ENCODE measurements at places on chromosomes 4 and X.
A peak's percentile ranks its signal among the peaks of the same experiment; 100 is the strongest.

- no peak for DNase-seq
Observed at GRCh38 chr4:39521253-39521919, 5.9 kb downstream of the UGDH start.

GRCh38 chr4:165384186-165384585 lies 5.4 kb downstream of the CPE start:
- DNase-seq = peak; percentile 78

DNA sequence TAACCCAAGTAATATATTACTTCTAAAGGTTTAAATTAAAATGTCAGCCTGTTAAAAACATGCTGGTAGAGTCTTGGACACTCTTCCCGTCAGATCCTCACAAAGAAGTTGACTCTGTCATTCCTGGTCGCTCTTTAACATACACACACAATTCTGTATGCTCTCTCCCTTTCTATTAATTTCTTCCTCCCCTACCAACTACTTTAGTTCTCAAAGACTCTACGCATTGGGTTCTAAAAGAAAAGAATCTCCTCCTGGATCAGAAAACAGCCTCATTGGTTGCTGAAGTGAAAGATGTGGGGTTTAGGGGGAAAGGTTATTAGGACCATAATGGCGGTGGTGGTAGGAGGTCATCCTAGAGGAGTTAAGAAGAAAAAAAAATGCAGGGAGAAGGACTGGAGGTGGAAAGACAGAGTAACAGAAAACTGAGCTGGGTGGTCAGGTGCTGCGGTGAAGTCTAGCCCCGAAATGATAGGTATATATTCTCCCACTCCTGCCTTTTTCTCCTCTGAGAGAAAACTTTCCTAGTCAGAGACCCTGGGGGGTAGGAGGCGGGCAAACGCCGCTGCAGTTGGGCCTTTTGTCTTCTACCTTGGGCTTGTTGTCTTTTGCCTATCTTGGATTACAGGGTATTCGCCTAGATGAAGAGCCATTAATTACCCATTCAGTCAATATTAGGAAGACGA lies 5.2 kb upstream of the PITX2 start:
- no peak for DNase-seq

GRCh38 chr4:179755322-179755721 lies 2313.1 kb upstream of the AGA start:
- DNase-seq = no peak

DNA sequence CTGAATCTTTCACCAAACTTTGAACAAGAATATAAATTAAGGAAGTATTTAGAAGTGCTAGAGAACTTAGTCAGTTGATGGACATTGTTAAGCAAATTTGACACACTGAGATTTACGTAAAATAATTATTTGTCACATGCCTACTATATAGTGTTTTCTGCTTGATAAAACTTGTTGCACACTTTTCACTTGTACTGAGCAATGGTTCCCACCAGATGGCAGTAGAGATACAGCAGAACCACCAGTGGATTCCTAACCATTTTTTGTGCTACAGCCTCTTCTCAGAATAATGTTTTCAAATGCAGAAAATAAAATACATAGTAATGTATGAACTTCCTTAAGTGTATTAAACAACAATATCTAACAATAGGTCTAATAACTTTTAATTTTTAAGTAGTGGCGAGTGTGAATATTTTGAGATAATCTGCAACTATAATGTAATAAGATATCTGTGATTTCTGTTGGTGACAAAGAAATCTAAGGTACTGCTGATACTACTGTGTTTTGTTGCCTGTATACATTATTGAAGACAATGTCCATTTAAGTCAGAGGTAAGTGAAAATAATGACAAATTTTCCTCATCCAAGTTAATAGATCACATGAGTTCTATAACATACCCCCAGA lies 81.2 kb downstream of the APOOL start:
- peak; percentile 3 for DNase-seq

- DNase-seq = no peak
Observed at GRCh38 chrX:40039887-40040286, 57.9 kb downstream of the BCOR start.

GRCh38 chr4:40275065-40275730 lies 59.9 kb upstream of the CHRNA9 start:
- DNase-seq = no peak

- no peak for DNase-seq
Observed at GRCh38 chr4:20617678-20618396, 82.4 kb upstream of the PACRGL start.

DNA sequence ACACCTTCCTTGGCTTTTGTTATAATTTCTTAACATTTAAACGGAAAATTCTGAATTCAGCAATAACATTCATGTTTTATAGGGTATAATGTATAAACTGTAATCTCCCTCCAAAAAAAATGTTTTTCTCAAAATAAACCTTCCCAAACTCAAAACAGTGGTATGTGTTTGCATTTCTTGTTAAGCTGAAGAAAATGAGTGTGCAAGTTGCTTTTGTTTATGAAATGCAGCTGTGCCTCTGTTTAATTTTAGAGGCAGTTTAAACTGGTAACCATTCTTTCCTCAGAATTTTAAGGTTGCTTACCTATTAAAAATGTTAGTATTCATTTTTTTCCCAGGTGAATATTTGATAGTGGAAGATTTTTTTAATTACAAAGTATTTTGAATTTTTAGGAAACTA lies 105.0 kb upstream of the ANKRD50 start:
- no peak for DNase-seq

DNA sequence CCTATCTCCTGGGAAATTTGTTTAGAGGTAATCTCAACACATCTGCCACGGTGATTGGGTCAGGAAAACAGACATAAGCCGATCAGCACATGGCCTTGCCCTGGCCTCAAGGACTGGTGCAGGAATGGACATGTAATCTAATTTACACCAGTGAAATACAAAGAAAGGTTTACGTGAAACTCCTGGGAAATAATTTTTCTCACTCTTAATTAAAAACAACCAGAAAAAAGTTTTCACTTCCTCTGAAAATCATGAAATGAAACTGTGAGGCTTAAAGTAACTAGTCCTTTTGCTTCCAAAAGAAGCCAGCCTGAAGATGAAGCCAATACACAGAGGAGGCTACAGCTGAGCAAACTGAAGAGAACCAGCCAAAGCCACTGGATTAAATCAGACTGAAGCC lies 154.1 kb upstream of the FAM241A start:
- no peak for DNase-seq

DNA sequence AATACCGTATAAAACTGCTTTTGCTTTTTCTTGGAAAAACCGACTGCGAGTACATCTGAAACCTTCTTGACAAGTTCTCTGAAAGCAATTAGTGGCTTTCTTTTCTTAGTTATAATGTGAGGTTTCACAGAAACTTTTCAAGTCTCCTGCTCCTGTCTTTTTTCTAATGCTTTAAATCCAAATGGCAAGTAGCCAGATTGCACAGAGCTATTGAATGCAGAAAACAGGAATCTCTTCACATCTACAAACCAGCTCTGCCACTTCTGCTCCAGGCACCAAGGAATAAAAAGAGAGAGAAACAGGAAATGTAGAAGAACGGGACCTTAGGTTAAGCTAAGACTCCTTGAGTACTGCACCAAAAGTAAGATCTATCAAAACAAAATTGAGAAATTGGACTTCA lies 267.3 kb upstream of the TET2 start:
- DNase-seq = no peak

DNA sequence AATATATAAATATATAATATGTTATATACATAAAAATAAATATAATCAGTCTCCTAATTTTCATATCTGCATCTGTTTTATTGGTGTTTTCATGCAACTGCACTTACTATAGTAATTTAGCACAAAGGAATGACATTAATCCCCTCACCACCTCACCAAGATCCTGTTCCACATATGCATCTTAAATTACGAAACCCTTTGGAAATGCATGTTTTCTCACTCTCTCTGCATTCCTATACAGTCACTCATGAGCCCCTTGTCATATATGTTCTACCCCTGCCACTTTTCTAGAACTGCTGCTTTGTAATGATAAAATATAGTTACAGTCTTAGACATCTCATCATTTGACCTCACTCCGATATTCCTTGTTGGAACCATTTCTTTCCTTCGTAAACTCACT lies 728.7 kb upstream of the SLIT2 start:
- DNase-seq = no peak

DNA sequence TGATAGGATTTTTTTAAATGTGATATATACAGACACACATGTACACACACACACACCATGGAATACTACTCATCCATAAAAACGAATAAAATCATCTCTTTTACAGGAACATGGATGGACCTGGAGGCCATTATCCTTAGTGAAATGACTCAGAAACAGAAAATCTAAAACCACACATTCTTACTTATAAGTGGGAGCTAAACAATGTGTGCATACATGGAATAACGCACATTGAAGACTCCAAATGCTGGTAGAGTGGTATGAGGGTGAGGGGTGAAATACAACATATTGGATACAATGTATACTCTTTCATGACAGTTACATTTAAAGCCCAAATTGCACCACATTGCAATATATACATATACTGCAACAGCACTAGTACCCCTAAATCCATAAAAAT lies 120.2 kb upstream of the ADGRL3 start:
- DNase-seq = no peak

DNA sequence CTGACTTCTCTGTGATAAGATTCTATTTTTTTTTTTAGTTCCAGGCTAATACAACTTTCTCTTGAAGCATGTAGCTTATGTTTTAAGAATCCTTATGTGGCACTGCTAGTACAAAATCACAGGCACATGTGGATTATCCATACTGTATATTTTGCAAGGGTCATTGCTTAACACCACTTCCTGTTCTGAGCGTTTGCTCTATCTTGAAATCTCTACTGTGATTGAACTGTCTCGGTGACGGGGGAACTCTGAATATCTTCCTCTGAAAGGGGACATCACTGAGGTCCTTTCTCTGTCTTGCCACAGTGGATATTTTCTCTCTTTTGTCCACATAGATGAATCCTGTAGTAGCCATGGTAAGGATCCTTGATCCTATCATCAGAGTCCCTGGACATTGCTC lies 2.1 kb upstream of the WFS1 start:
- no peak for DNase-seq

DNA sequence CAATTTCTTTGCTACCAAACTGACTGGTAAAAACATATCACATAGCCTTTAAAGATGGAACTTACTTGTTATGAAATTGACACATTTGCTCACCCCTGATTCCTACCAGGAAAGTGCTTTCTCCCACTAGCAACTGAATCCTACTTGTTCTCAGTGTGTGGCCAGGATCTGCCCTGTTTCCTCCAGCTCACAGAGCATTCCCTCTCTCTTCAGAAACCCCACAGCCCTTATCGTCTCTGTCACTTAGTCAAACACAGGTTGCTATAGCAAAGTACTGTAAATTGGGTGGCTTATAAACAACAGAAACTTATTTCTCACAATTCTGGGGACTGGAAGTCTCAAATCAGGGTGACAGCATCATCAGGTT lies 265.2 kb upstream of the BOD1L1 start:
- DNase-seq = no peak

DNA sequence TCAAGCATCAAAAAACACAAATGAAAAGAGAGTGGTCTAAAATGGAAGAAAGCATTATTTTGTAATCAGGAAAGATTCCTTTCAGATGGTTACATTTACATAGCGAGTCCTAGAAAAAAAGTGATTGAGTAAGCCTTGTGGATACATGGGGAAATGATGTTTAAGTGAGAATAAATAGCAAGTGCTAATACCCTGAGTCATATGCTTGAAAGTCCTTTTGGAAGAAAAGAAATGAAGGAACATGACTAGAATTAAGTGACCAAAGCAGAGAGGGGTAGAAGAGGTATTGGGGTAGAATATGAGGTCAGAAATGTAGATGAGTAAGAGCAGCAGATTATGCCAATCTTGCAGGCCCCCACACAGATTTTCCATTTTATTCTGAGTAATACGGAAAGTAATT lies 814.8 kb upstream of the GRID2 start:
- DNase-seq = no peak

DNA sequence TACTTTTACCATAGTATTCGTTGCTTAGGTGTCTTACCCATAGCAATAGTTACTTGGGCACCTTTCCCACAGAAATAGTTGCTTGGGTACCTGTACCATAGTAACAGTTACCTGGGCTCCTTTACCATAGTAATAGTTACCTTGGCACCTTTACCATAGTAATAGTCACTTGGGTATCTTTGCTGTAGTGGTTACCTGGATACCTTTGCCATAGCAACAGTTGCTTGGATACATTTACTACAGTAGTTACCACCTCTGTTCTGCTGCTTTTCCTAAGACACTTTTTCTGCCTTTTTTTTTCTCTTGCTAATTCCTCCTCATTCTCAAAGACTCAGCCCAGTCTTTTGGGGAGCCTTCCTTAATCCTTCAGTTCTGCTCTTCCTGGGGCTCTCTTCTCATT lies 272.8 kb upstream of the PUDP start:
- DNase-seq = no peak

- DNase-seq = no peak
Observed at GRCh38 chr4:95415346-95415771, 133.4 kb downstream of the UNC5C start.

- no peak for DNase-seq
Observed at GRCh38 chrX:131359611-131360010, 70.5 kb upstream of the IGSF1 start.

GRCh38 chr4:18458465-18458864 lies 436.9 kb upstream of the LCORL start:
- DNase-seq = no peak

- DNase-seq = no peak
Observed at GRCh38 chr4:92307866-92308265, 4.1 kb downstream of the GRID2 start.

- no peak for DNase-seq
Observed at GRCh38 chrX:71650333-71650969, 16.9 kb upstream of the LOC101059915 start.

DNA sequence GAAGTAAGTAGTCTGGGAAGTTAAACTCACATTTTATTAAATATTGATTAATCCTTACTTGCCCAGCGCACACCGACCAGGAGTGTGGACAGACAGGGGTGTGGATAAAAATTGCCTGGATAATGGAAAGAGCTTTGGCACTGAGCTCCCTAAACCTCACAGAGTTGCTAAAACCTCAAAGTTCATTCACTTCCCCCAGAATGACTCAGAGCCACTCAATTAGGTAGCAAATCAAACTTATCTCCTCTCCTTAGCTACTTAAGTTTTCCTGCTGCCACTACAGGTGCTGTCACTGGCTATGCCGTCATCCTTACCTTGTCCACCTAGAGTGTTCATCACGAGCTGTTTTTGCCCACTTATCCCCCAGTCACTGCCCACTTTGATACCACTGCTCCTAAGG lies 27.0 kb upstream of the MID1IP1 start:
- DNase-seq = no peak

DNA sequence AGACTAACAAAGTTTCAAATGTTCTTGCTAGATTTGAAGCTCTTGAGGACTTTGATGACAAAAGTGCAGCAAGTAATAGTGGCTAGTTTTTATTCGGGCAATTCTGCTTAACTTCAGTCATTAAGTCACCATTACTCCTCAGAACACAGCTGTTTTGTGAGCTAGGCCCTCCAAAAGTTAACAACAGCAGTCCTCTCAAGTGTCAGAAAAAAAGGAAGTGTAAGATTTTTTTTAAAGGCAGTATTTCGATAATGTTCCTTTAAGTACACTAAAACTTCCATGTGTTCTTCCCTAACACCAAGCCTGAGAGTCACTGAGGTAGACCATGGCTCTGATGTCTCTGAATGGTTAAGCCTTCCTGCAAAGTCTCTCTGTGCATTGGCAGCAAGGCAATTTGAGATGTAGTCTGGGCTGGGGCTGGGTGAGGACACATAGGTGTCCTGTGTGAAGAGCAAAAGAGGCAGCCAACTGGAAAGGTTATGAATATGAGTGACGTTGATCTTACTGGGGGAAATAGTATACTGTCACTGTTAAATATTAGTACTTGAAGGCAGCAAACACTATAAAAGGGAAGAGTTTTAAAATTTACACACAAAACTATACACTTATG lies 174.0 kb upstream of the MAP3K15 start:
- no peak for DNase-seq
